Right lobe of liver (tissue), 6 donors: ENCODE measurements at places on chromosomes 12 and 14. TPM values are rescaled to one million over a fixed set of nuclear protein-coding genes. Genes with fewer than 3 reads are reported as not detected.

DNA sequence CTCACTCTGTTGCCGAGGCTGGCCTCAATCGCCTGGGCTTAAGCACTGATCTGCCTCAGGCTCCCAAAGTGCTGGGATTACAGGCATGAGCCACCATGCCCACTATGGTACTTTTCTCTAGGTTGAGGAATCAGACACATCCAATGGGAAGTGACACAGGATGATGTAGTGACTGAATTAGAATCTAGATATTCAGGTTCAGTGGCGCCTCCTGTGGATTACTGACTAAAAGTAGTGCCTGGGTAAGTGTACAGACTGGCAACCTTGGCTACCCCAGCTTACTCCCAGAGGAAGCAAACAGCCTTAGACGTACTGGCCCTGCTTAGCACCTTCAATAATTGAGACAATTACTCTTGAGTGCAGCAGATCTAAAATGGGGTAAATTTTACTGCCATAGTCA, 22.8 kb downstream of the GALNT8 start:
- DNase-seq, result no peak

- DNase-seq, result no peak
These were observed 337.9 kb downstream of the DAD1 start for GRCh38 chr14:22251090-22251489.

DNA sequence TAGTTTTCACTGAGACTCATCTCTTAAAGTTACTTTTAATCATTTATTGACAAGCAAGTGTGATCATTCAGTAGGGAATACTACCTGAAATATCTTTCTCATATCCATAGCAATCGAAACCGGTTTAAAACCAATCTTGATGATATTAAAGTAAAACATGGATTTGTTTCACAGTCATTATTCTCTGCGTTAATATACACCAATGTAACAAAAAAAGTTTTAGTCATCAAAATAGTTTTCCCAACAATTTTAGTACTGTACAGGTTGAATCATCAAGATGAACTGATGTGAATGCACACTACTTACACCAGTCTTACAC, 137.0 kb upstream of the KRAS start:
- DNase-seq, result no peak

GRCh38 chr14:74022346-74022745, 3.2 kb downstream of the BBOF1 start:
- no peak for DNase-seq

- no peak for DNase-seq
These were observed 29.9 kb upstream of the AEBP2 start for GRCh38 chr12:19409376-19409775.

GRCh38 chr12:24212496-24212895, 263.0 kb upstream of the SOX5 start:
- no peak for DNase-seq

GRCh38 chr14:100679707-100680438, 46.8 kb upstream of the DLK1 start:
- peak; percentile 70 for DNase-seq

- no peak for DNase-seq
These were observed 830.1 kb upstream of the MGAT4C start for GRCh38 chr12:87086118-87086891.

DNA sequence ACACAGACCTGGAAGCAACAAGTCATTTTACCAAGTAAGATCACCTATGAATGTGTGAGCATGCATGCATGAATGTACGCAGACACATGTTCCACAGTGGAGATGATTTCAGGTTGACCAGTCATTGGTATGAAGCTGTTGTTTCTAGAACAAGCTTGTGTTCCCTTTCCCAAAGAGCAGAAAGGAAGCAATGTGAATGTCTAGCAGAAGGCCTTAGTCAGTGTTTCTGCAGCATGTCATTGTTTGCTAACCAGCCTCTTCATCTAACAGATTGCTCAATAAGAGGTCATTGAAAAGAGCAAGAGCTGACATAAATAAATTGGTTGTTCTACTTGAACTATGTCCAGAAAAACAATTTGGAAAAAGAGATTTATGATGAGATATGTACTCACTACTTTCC, 191.4 kb downstream of the PLCZ1 start:
- no peak for DNase-seq

DNA sequence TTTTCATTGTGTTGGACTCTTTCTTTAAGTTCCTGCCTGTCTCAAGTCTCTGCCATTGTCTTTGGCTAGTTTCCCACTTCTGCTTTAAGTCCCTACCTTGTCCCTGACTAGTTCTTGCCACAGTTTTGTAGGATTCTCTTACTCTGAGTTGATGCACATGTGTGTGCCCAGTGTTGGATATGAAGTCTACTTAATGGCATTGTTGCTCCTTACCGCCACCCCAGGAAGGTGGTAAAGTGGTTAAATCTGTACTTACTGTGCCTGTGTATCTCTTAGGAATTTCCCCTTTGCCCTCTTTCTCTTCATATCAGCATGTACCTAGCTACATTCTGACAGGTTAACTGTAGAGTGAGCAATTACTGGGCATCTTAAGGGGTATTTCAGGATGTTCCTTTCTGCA, 227.1 kb downstream of the NUBPL start:
- DNase-seq, result no peak

DNA sequence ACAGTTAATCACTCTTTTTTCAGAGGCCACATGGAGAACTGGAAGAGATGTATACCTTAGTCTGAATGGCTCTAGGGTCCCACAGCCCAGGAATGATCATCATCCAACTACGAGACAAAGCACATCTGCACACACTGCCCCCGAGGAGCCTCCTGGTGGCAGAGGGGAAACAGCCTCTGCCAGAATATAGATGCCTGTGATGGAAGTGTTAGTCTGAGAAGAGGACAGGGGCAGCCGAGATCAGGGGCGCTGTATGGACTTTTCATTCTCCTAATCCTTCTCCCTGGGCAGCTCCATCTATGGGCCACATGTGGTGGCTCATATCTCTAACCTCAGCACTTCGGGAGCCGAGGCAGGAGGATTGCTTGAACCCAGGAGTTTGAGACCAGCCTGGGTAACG, 82.8 kb upstream of the CAPRIN2 start:
- DNase-seq, result no peak

DNA sequence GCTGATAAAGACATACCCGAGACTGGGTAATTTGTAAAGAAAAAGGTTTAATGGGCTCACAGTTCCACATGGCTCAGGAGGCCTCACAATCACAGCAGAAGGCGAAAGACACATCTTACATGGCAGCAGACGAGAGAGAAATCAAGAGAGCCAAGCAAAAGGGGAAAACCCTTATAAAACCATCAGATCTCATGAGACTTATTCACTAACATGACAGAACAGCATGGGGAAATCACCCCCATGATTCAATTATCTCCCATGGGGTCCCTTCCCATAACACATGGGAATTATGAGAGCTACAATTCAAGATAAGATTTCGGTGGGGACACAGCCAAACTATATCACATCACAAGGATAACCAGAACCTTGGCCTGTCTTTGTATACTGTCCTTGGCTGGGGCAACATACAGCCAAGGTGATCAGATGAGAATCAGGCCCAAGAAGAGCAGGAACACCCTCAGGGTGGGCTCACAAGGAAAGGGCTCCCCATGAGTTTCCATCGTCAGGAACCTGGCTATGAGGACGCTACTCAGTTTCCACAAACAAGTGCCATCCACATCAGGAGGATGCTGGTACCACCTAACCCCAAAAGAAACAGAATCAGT, 152.7 kb downstream of the FOXN3 start:
- no peak for DNase-seq

DNA sequence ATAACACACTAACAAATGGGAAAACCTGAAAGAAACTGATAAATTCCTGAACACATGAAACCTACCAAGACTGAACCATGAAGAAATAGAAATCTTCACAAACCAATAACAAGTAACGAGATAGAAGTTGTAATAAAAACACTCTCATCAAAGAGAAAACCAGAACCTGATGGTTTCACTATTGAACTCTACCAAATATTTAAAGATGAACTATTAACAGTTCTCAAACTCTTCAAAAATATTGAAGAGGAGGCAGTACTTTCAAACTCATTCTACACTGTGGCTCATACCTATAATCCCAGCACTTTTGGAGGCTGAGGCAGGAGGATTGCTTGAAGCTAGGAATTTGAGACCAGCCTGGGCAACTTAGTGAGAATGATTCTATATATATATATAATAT, 48.4 kb upstream of the TMTC2 start:
- no peak for DNase-seq

DNA sequence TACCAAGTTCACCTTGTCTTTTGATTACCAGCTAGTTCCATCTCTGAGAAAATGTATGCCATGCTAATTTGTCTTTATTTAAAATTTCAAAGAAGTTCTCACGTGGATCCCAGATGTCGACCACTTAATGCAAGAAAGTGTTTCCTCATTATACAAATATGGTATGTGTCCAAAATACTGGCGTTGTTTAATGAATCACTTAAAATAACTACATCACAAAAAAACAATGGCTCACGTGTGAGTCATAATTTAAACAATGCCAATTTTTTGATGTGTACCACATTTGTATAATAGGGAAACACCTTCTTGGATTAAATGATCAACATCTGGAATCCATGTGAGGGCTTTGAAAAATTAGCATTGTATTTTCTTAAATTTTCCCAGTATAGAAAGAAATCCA, 40.8 kb downstream of the DBX2 start:
- no peak for DNase-seq

DNA sequence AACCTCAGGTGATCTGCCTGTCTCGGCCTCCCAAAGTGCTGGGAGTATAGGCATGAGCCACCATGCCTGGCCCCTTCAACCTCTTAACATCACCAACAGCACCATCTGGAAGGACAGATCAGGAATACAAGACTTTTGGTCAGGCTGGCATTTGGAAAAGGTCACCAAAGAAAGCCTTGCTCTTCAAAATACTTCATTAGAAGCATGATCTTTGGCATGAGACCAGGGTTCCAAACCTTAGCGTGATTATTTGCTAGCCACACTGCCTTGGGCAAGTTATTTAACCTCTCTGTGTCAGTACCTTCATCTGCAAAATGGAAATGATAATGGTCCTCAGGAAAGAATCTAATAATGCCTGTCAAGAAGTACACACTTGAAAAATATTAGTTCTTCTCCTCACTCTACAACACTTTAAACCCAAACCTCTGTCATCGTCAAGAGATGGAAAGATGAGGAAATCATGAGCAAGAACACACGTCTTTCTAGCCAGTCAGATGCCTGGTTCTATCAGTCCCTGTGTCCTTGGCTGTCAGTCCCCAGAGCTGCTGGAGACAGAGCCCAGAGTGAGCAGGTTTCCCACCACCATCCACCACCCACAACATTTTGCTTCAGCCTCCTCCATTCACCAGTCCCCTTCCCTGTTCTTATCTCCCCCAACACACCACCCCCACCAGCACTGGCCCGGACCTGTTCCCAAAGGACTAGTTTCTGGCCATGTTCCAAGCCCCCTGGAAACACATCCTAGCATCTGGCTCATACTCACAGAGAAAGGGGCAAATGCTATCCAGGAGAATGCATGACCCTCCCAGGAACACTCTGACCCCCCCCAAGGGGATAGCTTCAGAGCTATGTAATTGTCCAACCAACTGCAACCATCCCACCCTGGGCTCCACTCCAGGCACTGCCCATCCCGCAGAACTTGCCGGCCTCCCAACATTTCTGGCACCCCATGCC, 2.0 kb downstream of the ADCY6 start:
- no peak for DNase-seq

GRCh38 chr12:49873361-49873934, 30.3 kb downstream of the FAIM2 start:
- no peak for DNase-seq

- DNase-seq, result no peak
These were observed 45.1 kb downstream of the ETV6 start for GRCh38 chr12:11694528-11694927.

GRCh38 chr14:75991753-75992152, 6.2 kb downstream of the IFT43 start:
- DNase-seq, result no peak

- no peak for DNase-seq
These were observed 5.4 kb upstream of the CCDC177 start for GRCh38 chr14:69580009-69580577.

Gene SMCO2
- not detected for total RNA-seq

Gene TSPAN19
- not detected for total RNA-seq

Gene TMEM132D
- not detected for total RNA-seq

Gene SINHCAF
- total RNA-seq, result 7.6 TPM

Gene PROX2
- not detected for total RNA-seq

Gene AQP6
- total RNA-seq, result not detected

Gene TPH2
- total RNA-seq, result not detected

Gene PPP2R5E
- 17.0 TPM for total RNA-seq

Gene CLEC6A
- total RNA-seq, result not detected

Gene SCFD1
- total RNA-seq, result 43.3 TPM

Gene FKBP4
- total RNA-seq, result 27.0 TPM

Gene BATF
- 0.24 TPM for total RNA-seq
